Ovary (tissue), 10 donors: ENCODE measurements at places on chromosomes 3 and 15. TPM values are rescaled to one million over a fixed set of nuclear protein-coding genes. Genes with fewer than 3 reads are reported as not detected.
A peak's percentile ranks its signal among the peaks of the same experiment; 100 is the strongest.

- H3K27me3 ChIP-seq: no peaks in the 10 kb centered on the region
- DNase-seq: no peak
- no peaks in the 10 kb centered on the region for H3K4me1 ChIP-seq
- no peak overlapping the region for H3K27ac ChIP-seq
Observed at GRCh38 chr3:195059471-195060216, 211.3 kb downstream of the XXYLT1 start.

GRCh38 chr3:30578479-30578878, 27.9 kb upstream of the TGFBR2 start:
- no peaks in the 10 kb centered on the region for H3K36me3 ChIP-seq
- no peaks in the 10 kb centered on the region for H3K4me1 ChIP-seq
- H3K27me3 ChIP-seq: no peaks in the 10 kb centered on the region
- no peak overlapping the region for H3K27ac ChIP-seq
- no peak overlapping the region for H3K4me3 ChIP-seq
- no peak for DNase-seq

The ARHGAP11A gene
- 1.0 TPM for total RNA-seq

- no peaks in the 10 kb centered on the region for H3K36me3 ChIP-seq
- H3K27me3 ChIP-seq: no peaks in the 10 kb centered on the region
- H3K4me3 ChIP-seq: no peak overlapping the region
Observed at GRCh38 chr3:187840856-187841255, 95.6 kb upstream of the BCL6 start.

GRCh38 chr3:164144824-164145223, 933.5 kb downstream of the SI start:
- H3K36me3 ChIP-seq: no peaks in the 10 kb centered on the region
- no peak overlapping the region for H3K4me3 ChIP-seq
- no peak for DNase-seq
- no peaks in the 10 kb centered on the region for H3K4me1 ChIP-seq

DNA sequence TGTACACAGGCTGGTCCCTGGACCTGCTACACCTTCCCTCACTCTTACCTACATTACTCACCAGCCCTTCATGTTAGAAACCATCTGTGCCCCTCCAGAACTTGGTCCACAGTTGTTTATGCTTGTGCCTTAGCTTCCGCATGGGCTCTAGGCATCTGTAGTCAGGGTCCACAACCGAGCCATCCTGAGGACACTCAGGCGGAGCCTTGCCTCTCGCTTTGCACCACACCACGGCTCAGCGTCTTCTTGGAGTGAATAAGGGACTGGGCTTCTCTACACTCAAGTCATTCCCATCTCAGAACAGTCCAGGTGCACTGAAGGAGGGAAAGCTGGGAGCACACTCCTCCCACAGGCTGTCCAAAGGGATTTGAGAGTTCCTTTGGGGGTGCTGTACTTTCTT, 97.8 kb downstream of the HMG20A start:
- H3K27me3 ChIP-seq: no peaks in the 10 kb centered on the region

The MUC13 gene
- 1.5 TPM for total RNA-seq

DNA sequence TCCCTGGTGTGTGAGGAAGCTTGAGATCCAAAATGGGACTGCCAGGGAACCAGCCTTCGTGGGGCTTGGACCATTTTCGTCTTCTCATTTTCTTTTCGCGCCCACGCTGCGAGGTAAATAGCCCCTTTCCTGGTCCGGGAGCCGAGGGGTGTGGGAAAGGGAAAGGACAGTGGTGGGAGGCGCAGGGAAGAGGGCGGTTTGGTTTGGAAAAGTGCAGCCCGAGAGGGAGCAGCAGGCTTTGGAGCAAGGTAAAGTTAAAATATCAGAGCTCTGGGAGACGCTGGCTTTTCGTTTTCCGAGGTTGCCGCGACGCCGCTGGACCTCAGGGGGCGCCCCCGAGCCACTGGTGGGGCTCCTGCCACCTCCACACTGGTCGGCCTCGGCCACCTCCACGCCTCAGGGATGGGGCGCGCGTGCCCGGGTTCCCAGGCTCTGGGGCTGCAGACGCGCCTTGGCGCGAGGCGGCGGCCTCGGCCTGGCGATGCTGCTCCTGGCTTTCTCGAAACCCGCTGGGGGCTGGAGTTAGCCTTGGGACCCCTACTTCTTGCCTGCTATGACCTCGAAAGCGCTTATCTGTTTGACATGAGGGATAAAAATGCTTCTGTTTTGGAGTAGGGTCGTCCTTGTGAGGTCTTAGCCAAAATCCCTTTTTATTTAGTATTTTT, 3.2 kb downstream of the PTPRG start:
- peak overlapping the region; percentile 62 for H3K4me3 ChIP-seq
- no peaks in the 10 kb centered on the region for H3K27me3 ChIP-seq
- H3K27ac ChIP-seq: peak overlapping the region; percentile 52

The CCDC54 gene
- not detected for total RNA-seq

DNA sequence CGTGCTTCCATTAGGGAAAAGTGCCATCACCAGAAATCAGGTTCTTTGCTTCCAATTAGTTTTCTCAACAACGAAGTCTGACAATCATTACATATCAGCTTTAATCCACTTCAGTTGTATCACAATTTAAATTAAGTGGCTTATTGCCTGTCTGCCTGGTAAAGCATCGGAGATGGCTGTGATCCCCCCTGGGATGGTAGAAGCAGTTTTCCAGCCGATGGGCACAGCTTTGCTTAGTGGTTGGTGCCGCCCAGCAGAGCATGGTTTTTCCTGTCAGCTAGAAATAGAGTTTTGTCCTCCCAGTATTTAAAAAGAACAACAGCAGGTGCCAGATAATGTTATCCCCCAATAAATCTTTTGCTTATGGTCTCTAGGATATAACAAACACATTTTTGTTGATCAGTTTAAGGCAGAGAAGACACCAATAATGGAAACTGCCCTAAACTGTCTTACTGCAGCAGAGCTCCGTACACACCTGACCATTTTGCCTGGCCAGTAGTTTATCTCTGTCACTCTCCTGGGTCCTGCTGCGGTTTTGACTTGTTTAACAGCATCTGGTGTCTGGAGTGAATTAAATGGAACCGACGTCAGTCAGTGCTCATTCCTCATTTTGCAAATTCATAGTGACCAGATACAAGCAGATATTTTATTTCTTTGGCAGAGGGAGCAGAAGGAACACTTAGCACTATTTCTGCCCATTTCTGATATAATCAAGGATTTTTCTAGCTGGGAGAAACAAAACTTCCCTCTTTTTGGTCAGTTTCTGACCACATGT, 79.1 kb downstream of the SLC49A4 start:
- H3K36me3 ChIP-seq: no peaks in the 10 kb centered on the region
- H3K27me3 ChIP-seq: no peaks in the 10 kb centered on the region
- no peak overlapping the region for H3K4me3 ChIP-seq
- no peaks in the 10 kb centered on the region for H3K4me1 ChIP-seq
- DNase-seq: no peak
- no peak overlapping the region for H3K27ac ChIP-seq

DNA sequence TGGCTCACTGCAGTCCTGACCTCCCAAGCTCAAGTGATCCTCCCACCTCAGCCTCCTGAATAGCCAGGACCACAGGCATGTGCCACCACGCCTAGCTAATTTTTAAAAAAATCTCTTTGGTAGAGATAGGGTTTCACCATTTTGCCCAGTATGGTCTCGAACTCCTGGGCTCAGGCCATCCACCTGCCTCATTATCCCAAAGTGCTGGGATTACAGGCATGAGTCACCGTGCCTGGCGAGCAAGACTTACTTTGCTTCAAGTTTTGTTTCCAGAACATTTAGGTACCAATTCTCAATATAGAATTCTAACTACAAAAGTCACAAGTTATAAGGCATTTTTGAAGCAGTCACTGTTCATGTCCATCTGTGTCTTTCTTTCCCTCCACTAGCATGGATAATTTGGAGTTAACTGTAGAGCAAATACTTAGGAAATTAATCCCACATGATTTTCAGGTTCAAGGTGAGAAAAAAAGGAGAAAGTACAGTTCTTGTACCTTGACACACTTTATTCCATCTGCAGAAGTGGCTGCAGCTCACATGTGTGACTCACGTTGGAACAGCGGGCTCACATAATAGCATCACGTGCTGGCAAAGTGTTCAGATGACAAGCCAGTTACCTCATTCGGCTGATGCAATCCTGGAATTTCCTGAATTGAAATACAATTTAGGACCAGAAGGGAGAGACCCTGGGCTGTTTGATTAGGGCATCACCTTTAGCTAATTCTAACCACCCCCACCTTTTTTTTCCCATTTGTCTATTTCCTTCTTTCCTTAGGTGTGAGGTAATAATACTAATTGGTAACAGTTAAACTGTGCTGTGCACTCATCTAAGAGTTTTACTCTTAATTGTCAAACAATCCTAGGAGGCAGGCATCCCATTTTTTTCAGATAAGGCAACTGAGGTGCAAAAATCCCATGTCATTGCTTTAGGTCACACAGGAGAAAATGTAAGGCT, 46.9 kb upstream of the NEDD4 start:
- H3K4me3 ChIP-seq: no peak overlapping the region
- H3K27me3 ChIP-seq: no peaks in the 10 kb centered on the region
- no peak overlapping the region for H3K27ac ChIP-seq

DNA sequence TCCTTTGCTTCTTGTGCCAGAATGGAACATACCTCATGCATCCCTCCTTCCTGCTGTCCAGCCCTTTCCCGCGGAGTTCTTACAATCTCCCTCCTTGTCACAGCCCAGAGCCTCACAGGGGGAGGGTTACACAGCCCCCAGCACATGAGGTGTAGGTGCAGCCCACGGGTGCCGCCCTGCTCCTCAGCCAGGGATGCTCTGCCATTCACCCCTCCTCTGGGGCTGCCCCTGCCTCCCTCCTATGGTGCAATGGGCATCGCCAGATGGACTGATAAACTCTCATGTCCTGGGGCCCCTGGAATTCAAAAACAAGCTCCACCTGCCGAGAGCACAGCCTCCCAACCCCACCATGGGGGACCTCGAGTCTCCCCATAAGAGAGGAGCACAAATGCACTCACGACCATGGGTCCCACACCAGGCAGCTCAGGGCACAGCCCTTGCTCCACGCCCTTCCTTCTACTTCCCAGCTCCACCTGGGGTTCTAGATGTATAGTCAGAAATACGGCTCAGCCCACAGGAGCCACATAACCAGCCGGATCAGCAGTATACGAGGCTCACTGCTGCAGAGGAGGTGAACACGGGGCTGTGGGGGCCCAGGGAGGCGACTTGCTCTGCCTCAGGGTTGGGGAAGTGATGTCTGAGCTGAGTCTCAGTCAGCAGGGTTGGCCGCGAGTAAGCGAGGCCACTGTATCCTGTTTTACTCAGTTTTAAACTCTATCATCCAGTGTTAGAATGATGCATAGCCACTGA, 269.7 kb upstream of the LYSMD4 start:
- no peak for DNase-seq
- no peak overlapping the region for H3K4me3 ChIP-seq
- no peaks in the 10 kb centered on the region for H3K27me3 ChIP-seq
- H3K36me3 ChIP-seq: no peaks in the 10 kb centered on the region
- H3K4me1 ChIP-seq: no peaks in the 10 kb centered on the region

The PCLAF gene
- total RNA-seq: 1.6 TPM

The VPS8 gene
- 58.4 TPM for total RNA-seq

The PIERCE2 gene
- 1.6 TPM for total RNA-seq
